ENCODE measurements at places on chromosomes 13 and 19.

- DNase-seq: no peak
Measured at GRCh38 chr13:74836628-74837027, 645.3 kb downstream of the TBC1D4 start.

- no peak for DNase-seq
Measured at GRCh38 chr13:108305655-108306054, 36.1 kb downstream of the TNFSF13B start.

DNA sequence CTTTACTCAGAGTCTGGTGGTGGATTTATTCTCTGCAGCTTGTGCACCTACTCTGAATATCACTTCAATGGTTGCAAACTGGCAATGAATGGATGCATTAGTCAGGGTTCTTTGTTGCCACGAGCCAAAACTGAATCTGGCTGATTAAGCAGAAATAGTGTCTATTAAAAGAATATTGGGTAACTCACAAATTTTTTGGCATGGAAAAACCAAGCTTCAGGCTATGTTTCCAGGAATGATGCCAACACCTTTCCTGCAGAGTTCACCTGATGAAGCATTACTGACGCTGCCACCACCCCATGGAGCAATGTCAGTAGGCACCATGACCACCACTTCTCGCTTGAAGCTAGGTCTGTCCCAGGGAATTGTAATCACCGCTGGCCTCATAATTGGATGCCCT lies 597.8 kb upstream of the SLC10A2 start:
- DNase-seq: no peak

DNA sequence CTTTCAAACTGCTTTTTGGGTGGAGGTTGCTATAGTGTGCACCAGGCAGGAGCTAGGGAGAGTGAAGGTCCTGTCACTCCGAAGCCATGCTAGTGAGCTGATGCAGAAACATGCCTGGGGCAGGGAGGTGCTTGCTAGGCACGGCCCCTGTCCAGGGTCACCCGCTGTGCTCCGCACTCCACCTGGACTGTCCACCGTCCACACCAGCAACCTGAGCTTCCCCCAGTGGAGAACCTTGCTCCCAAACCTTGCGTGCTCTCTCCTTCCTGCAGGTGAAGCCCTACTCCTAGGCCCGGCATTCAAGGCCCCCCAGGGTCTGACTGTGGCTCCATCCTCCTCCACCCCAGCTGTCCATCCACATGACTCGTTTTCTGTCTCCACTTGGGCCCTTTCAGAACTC lies 12.3 kb downstream of the SLC15A1 start:
- no peak for DNase-seq

DNA sequence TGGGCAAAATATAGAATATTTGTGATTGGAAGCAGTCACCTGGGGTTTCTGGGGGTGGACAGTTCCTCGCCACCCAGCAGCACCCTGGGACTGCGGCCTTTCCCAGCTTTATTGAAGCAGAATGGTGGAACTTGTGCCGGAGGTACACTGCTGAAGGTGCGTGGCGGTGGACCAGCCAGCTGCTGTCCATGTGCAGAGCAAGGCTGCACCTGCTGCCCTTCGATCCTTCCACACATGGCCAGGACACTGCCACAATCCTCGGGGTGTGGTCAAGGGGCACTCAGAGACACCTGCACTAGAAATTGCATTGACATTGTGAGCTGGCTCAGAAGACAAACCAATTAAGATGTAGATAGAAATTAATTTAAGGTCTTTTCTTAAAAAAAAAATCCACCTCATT lies 11.4 kb upstream of the GPI start:
- no peak for DNase-seq

GRCh38 chr13:77896977-77897376 lies 21.7 kb downstream of the EDNRB start:
- no peak for DNase-seq

DNA sequence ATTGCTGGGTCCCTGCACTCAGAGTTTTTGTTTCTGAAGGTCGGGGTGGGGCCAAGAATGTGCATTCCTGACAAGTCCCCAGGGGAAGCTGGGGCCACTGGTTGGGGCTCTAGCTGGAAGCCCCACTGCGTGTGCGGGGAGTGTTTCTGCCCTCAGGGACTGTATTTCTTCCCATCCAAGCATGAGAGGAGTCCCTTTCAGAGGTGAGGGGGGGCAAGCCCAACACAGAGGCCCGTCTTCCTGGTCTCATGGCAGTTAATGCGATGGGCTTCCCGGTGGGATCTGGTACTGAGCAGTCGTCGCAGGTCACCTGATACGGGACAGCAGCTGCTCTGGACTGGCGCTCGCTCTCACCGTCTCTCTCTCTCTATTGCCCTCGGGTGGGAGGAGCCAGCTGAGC lies 50.4 kb downstream of the GPR12 start:
- DNase-seq: no peak

- DNase-seq: peak; percentile 78
Measured at GRCh38 chr19:38683393-38684077, 36.1 kb downstream of the ACTN4 start.

DNA sequence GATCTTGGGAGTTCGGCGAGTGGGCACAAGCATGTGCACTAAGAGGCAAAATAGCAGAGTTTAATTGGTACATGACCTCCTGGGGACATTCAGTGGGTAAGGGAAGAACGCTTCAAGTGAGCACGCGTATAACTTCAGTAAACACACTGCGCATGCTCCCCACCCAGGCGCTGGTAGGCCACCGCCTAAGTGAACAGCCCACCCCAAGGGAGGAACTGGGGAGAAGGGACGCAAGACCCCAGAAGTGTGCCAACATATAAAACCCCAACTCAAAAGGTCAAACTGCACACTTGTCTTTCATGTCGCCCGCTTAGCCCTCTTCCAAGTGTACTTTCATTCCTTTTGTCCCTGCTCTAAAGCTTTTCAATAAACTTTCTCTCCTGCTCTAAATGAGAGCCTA lies 10.5 kb upstream of the NTN5 start:
- peak; percentile 43 for DNase-seq

DNA sequence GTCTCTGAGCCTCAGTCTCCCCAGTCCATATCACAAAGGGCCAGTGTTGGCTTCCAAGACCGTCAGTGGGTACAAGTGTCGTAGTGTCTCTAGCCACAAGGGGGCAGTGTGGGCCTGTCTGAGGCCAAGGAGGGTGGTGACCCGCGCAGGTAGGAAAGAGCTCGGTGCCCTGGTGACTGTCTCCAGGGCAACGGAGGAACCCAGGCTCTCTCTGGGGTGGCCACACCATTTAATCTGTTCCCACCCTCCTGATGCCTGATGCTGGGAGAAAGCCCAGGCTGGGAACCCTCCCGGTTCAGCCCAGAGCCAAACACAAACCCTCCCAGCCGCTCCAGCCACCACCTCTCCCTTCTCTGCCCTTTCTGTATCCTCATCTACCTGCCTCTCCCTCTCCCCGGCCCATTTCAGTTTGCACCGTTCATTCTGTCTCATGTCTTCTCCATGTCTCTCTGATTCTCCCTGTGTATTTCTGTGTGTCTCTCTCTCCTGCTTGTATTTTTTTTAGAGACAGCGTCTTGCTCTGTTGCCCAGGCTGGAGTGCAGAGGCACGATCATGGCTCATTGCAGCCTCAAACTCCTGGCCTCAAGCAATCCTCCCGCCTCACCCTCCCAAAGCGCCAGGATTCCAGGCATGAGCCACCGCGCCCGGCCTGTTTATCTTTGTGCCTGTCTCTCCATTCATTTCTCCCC lies 17.5 kb upstream of the MEIS3 start:
- DNase-seq: peak; percentile 75

DNA sequence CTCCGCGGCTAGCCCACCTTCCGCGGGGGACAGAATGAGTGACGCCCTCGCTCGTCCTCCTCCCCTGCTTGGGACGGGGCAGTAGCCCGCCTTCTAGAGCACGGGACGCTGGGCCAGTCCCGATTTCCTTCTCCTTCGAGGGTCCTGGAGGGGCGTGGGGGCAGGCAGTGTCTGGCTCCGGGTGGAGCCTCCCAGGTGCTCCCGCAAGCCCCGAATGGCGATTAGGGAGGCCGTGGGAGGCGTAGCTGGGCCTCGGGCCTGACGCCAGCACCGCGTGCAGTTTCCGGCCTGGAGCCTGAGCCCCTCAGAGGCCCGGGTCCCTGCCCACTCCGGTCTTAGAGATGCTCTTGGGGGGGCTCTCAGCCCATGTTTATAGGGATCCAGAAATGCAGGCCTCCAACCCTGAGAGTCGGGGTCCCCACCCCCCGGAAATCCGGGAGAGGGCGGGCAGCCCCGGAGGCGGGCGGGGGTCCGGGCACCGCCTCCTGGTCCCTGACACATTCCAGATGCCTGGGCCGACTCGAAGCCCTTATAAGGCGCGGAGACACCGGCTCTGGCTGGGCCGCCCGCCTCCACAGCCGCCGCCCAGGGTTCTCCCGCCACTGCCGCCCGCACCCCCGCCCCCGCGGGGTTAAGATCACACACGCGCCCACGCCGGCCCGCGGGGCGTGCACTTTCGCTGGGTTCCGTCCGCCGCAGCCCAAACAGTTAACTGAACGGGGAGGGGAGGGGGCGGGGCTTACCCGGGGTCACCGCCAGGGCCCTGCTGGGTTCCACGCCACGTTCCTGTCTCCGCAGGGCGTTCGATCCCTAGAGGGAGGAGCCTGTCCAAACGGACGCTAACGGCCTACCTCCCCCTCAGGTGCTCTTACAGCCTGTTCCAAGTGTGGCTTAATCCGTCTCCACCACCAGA lies 1.5 kb downstream of the MYADM start:
- peak; percentile 90 for DNase-seq

GRCh38 chr19:18098891-18099622 lies 1.5 kb downstream of the MAST3 start:
- DNase-seq: peak; percentile 51

DNA sequence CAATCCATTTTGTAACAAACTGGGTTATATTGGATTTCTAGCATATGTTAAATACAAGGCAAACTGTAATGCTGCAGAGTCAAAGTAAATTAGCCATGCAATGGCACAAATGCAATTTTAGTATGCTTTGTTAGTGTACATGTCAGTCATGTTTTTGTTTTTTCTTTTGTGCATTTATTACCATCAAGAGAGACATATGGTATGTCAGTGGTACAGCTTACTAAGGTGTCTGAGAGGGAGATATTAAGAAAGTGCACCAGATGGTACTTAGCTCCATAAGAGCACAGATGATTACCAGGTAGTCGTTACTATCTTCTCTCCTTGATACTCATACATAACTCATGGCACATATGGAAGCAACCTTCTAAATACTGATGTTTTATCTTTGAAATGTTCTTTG lies 550.3 kb downstream of the GPC5 start:
- DNase-seq: no peak

GRCh38 chr13:37870895-37871550 lies 1.5 kb upstream of the TRPC4 start:
- no peak for DNase-seq

DNA sequence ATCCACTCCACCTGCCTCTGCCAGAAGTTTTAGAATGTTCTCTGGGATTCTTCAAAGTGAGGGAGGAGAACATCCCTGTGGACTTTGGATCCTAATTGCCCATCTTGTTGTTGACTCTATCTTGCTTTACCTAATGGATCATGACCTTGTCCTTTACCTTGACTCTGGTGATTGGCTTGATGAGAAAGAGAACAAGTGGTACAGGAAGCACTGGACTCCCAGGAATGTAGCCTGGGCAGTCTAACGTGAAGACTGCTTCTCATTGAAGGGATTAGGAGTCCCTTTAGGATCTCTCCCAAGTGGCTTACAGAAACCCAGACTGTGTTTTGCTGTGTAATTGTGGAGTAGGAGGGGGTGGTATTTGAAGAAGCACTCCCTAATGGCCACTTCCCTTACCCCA lies 63.9 kb downstream of the SLC10A2 start:
- DNase-seq: no peak

GRCh38 chr19:35395382-35396199 lies 24.7 kb downstream of the GPR42 start:
- DNase-seq: peak; percentile 24

GRCh38 chr13:99828123-99828522 lies 143.4 kb downstream of the ZIC5 start:
- no peak for DNase-seq

DNA sequence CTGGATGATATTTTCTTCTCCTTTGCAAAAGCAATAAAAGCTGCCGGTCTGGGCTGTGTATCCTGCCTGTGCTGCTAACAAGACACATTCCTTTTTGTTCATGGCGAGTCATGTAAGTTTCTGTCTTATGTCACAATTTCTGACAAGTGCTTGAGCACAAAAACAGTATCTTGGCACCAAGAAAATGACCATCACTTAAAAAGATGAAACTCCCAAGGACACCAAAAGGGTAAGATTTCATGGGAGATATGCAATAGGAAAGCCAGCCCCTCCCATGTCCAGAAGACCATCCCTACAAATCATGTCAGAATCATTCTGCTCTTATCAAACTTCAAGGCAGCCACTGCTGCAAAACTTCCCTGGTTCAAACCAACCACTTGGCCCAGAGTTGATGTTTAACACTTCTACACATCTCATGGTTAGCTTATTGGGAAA lies 375.4 kb upstream of the ZNF507 start:
- DNase-seq: no peak

- no peak for DNase-seq
Measured at GRCh38 chr13:102830646-102831045, 15.2 kb upstream of the ERCC5 start.

- no peak for DNase-seq
Measured at GRCh38 chr13:45737571-45738017, 35.5 kb downstream of the CBY2 start.

DNA sequence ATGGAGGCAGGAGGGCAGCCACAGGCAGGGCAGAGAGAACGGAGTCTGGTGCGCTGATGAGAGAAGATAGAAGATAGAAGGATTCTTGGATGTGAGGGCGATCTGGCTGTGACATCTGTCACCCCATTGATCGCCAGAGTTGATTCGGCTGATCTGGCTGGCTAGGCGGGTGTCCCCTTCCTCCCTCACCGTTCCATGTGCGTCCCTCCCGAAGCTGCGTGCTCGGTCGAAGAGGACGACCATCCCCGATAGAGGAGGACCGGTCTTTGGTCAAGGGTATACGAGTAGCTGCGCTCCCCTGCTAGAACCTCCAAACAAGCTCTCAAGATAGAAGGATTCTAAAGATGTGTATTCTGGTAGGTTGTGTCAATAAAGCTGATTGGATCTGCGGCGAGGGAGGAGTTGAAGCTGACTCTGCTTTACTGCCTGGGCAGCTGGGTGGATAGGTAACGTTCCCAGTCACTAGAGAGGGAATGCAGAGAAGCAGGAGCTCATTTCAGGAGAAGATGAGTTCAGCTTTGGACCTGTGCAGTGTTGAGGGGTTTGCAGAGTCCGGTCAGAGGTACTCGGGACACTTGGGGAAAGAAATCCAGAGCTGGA lies 5.1 kb downstream of the UBAC2 start:
- DNase-seq: no peak

DNA sequence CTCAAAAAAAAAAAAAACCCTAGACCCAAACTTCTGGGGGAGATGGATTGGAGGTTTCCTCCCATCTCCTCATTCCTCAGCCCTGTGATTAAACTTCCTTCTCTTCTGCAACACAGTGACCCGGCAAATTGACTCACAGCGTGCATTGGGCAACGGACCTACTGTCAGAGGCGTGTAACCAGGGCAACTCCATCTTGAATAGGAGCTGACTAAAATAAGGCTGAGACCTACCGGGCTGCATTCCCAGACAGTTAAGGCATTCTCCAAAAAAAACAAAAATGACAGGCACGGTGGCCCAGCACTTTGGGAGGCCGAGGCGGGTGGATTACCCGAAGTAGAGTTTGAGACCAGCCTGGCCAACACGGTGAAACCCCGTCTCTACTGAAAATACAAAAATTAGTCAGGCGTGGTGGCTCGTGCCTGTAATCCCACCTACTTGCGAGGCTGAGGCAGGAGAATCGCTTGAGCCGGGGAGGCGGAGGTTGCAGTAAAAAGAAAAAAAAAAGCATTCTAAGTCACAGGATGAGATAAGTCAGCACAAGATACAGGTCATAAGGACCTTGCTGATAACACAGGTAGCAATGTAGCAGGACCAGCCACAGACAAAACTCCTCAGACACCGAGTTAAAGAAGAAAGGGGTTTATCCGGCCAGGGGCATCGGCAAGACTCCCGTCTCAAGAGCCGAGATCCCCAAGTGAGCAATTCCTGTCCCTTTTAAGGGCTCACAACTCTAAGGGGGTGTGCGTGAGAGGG lies 5.4 kb upstream of the NLRP7 start:
- DNase-seq: no peak

Measured in ovary (tissue), 10 donors.